ENCODE measurements at places on chromosomes 1 and 21.
A peak's percentile ranks its signal among the peaks of the same experiment; 100 is the strongest.

- peak; percentile 82 for DNase-seq
Measured at GRCh38 chr1:181089676-181090544, 1.4 kb downstream of the IER5 start.

- no peak for DNase-seq
Measured at GRCh38 chr1:224541072-224541790, 74.9 kb upstream of the CNIH3 start.

DNA sequence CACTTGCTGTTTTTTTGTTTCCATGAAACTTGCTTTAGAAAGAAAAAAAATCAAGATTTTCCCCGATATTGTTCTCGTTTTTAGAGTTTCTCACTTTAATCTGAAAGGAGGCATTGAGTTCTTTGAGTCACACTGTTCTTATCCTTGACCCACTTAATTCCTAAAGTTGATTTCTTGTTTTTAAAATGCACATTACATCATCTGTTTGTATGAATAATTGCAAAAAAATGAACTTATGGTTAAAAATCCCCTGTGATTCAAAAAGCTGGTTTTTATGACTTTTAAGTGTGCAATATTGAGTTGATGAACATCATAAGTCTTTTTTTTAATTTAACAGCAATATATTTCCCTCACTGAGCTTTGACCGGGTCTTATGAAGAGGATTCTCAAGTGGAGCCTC is 131.6 kb downstream of the SNX7 start:
- DNase-seq: no peak

DNA sequence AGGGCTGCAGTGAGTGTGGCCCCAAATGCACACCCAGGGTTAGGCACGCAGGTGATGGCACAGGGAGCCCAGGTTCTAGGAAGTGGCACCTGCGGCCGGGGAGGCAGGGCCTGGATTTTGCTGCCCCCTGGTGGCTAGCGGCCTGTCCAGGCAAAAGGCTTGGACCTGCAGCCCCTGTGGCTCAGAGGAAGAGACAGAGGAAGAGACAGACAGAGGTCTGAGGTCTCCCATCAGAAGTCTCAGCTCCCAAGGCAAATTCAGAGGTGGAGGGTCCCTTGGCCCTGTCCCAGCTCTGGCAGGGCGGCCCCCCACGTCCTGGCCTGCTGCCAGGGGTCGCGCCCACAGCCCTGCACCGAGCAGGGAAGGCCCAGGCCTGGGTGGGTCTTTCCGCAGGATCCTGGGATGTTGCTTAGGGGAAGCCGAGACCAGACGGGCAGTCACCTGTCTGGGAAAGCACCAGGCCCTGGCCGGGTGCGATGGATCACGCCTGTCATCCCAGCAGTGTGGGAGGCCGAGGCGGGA is 8.0 kb upstream of the TNFRSF14 start:
- DNase-seq: peak; percentile 84

DNA sequence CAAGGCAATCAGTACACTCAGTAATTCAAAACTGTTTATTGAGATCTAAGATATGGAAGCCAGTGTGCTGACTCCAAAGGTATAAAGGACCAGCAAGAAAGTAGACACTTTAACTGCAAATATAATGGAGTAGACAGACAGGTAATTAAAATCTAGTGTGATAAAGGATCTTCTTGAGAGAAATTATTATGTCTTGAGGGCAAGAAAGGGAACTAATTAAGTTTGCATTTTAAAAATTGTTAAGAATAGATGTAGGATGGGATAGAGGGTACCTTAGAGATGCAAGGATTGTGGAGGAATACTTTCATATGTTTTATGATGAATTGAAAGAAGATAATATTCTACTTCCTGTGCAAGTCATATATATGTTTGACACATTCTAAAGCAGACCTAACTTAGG is 825.3 kb downstream of the LTN1 start:
- no peak for DNase-seq

- no peak for DNase-seq
Measured at GRCh38 chr1:62796221-62796620, 12.3 kb downstream of the ATG4C start.

DNA sequence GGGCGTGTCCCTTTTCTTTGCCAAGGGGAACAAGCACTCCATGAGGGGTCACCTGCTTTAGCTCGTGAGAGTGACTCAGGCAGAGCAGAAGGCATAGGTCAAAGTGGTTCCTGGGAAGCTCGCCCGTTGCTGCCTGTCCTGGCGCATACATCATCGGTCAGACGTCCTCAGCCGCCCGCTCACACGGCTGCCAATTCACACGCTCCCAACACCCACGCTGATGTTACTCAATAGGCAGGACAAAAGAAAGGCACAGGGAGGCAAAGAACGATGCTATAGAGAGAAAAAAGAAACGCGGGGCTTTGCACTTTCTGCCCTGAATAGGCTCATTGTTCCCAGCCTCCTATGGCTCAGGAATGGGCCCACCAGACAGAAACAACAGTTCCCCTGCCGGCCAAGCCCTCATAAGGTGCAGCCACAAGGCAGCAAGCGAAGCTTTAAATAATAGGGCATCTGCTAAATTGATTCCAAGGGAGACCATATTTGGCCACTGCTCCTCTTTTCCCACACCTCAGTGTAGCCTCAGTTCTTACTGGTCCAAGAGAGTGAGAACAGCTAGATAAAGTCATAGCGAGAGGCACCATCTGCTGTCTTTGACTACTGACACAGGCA is 38.7 kb downstream of the VTCN1 start:
- DNase-seq: no peak

DNA sequence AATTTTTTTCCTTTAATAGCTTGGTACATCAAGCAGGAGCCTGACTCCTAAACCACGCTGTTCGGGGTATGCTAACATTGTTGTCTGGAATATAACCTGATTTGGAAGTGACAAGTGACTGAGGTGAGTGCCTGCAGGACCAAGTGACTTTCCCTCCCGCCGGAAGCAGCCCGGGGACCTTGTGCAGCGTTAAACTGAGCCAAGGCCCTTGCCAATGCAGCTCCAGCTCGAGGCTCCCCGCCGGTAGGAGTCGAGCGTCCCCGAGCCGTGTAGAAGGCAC is 716 bp upstream of the MTARC1 start:
- no peak for DNase-seq

- no peak for DNase-seq
Measured at GRCh38 chr1:59556398-59556797, 258.4 kb upstream of the HOOK1 start.

GRCh38 chr1:182586380-182586779 is 2.7 kb downstream of the RNASEL start:
- DNase-seq: no peak

- no peak for DNase-seq
Measured at GRCh38 chr21:27622631-27623030, 655.7 kb upstream of the ADAMTS5 start.

DNA sequence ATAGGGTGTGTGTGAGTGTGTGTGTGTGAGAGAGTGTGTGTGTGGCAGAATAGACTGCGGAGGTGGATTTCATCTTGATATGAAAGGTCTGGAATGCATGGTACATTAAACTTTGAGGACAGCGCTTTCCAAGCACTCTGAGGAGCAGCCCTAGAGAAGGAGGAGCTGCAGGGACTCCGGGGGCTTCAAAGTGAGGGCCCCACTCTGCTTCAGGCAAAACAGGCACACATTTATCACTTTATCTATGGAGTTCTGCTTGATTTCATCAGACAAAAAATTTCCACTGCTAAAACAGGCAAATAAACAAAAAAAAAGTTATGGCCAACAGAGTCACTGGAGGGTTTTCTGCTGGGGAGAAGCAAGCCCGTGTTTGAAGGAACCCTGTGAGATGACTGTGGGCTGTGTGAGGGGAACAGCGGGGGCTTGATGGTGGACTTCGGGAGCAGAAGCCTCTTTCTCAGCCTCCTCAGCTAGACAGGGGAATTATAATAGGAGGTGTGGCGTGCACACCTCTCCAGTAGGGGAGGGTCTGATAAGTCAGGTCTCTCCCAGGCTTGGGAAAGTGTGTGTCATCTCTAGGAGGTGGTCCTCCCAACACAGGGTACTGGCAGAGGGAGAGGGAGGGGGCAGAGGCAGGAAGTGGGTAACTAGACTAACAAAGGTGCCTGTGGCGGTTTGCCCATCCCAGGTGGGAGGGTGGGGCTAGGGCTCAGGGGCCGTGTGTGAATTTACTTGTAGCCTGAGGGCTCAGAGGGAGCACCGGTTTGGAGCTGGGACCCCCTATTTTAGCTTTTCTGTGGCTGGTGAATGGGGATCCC is 18.3 kb upstream of the HDAC1 start:
- DNase-seq: peak; percentile 92

DNA sequence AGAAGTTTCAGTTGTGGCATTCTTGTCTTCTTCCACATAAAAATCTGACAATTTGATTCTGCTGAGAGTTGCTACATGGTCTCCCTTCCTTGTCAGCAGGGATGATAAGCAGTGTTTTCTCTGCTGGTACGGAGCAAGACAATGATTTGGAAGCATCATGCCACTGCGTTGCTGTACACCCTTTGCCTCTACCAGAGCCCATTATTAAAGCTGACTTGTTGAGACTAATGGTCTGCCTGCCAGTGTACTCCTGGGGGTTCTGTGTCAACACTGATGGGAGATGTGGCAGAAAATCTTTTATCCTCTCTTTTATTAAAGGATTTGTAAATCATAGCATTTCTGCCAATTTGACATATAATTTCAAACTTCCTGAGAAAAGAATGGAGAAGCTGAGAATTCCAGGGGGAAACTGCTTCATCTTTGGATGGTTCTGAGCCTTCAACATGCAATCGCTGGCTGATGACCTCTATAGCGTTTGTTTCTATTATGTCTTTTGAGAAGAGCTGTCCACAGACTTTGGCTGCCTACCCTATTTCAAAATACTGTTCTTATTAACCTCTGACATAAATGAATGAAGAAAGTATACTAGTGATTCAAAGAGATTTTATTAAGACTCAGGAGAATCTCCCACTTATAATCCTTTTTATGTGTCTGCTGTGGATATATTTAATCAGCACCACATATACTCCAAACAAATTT is 47.9 kb upstream of the DYNLT5 start:
- no peak for DNase-seq

DNA sequence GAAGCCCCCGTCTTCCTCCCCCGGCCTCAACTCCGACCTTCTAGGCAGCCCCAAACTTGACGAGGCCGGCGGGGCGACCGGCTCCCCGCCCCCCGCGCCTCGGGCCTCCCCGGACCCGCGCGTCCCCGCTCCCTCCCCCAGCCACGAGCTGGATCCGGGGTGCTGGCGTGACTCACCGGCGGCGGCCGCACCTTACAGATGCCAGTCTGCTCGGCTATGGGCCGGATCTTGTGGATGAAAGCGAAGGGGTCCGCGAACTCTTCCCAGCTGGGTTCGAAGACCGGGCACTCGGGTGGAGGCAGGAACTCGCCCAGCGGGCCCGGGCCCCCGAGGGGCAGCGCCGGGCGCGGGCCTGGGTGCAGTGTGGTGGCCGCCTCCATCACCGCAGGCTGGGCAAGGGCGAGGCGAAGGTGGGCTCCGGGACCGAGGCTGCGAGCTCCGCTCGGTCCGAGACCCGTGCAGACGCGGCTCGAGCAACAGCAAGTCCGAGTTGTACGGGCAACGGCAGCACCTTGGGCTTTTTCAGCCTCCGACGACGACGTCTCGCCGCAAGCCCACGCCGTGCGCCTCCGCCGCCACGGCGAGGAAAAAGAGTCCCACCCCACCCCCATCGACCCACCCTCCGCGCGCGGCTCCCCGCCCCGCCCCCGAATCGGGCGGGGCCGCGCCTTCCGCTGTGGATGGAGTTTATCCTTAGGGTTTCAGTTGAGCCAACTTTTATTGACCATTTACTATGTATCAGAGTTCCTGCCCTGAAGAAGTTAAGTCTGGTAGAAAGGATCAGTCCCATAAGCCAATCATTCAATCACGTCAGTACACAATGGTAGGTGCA is at the start of gene KDM5B:
KDM5B (minus strand) TSS at position 496 of the 832 bp plus-strand sequence; CDS start at position 380, 116 bp downstream.
- peak; percentile 87 for DNase-seq

DNA sequence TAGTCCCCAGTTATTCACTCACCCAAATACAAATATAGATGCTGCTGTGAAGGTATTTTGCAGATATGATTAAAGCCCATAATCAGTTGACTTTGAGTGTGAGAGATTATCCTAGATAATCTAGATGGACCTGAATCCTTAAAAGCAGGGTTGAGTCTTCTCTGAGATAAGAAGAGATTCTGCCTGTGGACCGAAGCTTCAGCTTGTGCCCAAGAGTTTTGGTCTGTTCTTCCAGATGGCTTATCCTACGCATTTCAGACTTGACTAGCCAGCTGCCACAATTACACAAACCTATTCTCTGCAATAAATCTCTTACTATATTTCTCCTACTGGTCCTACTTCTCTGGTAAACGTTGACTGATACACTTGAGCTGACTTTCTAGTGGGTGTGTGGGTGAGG is 145.1 kb downstream of the KCNJ6 start:
- DNase-seq: peak; percentile 37

- DNase-seq: no peak
Measured at GRCh38 chr1:168101336-168101735, 35.4 kb downstream of the GPR161 start.

DNA sequence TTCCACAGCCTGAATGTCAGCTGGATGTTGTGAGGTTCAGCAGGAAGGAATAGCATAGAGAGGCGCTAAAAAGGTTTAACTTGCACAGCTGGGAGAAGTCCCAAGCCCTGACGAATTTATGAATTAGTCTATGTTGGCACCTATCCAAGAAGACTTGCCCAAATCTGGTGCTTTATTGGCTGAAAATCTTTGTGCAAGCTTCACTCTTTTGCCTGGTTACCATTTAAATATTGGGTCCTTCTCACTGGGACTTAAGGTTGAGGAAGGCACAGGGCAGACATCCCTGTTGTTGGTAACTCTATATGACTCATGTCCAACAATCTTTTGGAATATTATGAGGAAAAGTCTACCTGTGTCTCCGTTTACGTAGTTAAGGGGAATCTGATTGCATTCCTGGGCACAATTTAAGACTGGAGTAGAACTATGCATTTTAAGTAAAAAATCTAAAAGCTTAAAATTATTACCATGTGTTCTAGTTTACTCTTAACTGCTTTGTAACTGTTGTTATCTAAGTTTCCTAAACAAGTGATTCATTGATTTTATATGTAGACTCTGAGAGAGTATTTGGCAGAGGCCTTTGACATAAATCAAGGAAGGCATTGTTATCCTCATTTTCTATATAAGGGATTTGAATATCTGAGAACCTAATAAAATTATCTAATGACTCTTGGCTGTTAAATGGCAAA is 181.7 kb upstream of the DPYD start:
- DNase-seq: no peak

DNA sequence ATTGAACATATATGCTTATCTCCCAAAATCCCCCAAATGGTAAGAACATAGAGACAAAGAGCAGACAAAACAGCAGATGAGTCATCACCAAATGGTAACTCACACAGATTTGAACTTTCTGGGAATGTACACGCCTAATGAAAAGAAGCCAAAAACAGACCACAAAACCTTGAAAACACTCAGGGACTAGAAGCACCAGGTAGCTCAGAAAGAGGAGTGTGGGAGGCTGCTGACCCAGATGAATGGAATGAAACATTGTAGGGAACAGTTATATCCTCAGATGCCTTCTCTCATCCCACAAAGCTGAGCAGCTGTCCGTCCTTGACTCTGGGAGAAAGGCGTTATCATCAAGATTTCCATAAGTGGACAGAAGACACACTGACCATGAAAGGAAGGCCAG is 307.0 kb upstream of the USP25 start:
- DNase-seq: no peak

- no peak for DNase-seq
Measured at GRCh38 chr1:202661136-202661845, 49.0 kb downstream of the SYT2 start.
